ENCODE measurements at places on chromosomes 3 and 15.

DNA sequence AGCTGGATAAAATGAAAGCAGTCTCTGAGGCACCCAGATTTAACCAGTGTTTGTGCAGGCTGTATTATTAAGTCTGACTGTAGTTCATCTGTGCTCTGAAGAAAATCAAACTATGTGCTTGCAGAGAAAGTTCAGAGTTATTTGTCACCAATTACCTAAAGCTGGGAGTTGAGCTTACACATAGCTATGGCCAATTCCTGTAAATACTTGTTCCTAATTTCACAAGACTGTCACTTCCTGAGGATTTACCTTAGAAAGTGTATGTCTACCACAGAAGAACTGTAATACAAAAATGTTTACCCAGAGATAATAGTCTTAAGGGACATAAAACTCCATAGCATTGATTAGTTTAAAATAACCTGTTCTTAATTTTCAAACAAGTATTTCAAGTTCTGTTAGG, 628.4 kb upstream of the TGFBR2 start:
- DNase-seq: no peak

GRCh38 chr15:50506121-50506520, 40.3 kb downstream of the USP50 start:
- DNase-seq: no peak

- DNase-seq: no peak
These were observed 2.8 kb downstream of the NR2E3 start for GRCh38 chr15:71812966-71813722.

GRCh38 chr3:134054881-134055280, 25.2 kb upstream of the SLCO2A1 start:
- no peak for DNase-seq

DNA sequence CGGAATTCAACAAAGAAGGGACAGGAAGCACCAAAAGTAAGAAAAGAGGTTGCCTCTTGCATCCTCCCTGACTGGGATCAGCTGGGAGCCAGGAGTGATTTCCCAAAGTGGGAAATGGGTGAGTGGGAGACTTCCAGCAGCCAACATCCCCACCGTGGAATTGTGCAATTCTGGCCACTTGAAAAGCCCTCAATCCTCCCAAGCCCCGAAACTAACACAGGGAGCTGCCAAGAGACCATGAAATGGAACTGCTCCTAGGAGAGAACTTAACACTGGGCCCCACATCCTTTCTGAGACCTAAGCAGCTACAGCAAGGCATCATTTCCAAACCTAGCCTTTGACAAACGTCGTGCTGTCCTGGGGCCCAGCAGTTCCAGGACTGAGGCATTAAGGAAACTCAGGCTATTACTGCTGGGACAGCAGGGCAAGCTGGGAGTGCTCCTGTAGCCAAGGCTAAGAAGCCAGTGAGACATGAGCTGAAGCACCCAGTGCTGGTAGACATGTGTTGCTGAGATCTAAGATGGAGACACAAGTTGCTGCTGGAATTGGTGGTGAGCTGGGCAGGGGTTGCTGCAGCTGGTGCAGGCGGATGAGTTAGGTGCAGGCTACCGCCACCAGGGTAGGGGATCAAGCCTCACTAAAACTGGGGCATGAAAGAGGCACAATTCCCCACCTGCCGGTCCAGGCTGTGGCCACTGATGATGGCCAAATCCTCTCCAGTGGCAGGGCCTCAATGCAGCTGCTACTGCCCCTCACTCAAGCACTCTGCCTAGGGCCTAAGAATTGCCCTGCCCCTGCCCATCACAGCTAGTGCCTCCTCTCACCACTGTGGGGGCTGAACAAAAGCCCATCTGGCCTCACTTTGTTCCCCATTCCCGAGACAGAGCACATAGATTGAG, 43.9 kb downstream of the ALDH1A2 start:
- no peak for DNase-seq

DNA sequence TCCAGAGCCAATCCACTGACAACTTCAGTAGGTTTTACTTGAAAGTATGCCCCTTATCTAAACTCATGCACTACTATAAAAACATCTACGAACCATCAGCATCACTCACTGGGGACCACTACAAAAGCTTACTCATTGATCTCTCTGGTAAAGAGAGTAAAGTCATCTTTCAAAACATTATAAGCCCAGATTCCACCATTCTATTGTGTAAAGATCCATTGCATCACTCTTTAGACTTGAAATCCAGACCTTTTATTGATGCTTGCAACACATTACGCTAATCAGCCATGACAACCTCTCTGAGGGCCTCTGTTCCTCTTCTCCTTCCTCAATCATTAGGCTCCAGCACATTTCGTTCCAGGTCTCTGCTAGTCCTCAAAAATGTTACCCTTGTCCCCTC, 248.9 kb upstream of the WNT5A start:
- no peak for DNase-seq

- no peak for DNase-seq
These were observed 82.8 kb upstream of the MRPS22 start for GRCh38 chr3:139260793-139261736.

DNA sequence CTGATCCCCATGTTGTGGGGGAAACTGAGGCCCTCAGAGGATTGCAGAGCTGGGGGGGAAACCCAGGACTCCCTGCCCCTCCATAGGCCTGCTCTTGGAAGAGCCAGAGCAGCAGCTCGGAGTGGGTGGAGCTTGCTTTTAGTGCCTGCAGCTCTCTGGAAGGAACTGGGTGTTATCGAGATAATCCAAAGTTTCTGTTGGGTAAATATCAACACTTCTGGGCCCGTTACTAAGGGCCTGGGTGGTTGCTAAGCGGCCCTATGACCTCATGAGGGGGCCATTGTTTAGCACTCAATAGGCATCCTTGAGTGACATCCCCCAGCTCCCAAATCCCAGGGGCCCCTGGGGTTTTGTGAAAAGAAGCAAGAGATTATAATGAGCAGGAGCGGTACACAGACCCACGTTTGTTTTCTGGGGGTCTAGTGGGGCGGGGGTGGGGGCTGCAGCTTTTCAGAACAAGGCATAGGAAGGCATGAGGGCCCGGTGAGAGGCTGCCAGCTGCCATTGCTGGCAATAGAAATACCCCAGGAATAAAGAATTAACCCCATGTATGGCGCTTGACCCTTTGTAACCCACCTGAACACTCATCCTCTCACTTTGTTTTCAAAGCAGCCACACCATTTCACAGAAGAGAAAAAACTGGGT, 48.3 kb upstream of the ATP2B2 start:
- DNase-seq: no peak

- no peak for DNase-seq
These were observed 36.9 kb downstream of the NR1D2 start for GRCh38 chr3:23981955-23982354.

Measured in stimulated activated CD4-positive, alpha-beta T cell treated with anti-CD3 and anti-CD28 coated beads, Interleukin-12 subunit alpha, Interleukin-12 subunit beta, amount 100 ng/mL, for 24 hours (primary cell).